ENCODE measurements at places on chromosomes 4 and X. TPM values are rescaled to one million over a fixed set of nuclear protein-coding genes. Genes with fewer than 3 reads are reported as not detected.

The TMEM35A gene
- 0.31 TPM for total RNA-seq

The NSG1 gene
- total RNA-seq, result 2.7 TPM

The ZNF732 gene
- total RNA-seq, result not detected

The TMPRSS11A gene
- not detected for total RNA-seq

The GIMD1 gene
- total RNA-seq, result not detected

The LRIT3 gene
- total RNA-seq, result 0.26 TPM

All from A673 (cell line).